Activated CD4-positive, alpha-beta T cell treated with anti-CD3 and anti-CD28 coated beads, Interleukin-2, amount 50 U/mL, for 24 hours (primary cell): ENCODE measurements at places on chromosomes 5 and 9.

DNA sequence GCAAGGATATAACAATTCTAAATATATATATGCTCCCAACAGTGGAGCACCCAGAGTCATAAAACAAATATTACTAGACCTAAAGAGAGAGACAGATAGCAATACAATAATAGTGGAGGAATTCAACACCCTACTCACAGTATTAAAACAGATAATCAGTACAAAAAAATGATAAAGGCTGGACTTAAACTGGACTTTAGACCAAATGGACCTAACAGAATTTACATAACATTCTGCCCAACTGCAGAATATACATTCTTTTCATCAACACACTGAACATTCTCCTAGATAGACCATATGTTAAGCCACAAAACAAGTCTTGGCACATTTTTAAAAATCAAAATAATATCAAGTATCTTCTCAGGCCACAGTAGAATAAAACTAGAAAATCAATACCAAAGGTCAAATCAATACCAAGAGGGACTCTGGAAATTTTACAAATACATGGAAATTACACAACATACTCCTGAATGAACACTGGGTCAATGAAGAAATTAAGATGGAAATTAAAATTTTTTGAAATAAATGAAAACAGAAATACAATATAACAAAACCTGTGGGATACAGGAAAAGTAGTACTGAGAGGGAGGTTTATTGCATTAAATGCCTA lies 100.8 kb downstream of the FBXL17 start:
- DNase-seq = no peak

- no peak for DNase-seq
Measured at GRCh38 chr5:66423484-66423883, 172.7 kb upstream of the MAST4 start.

- no peak for DNase-seq
Measured at GRCh38 chr9:95003689-95004410, 277.4 kb downstream of the AOPEP start.

- peak; percentile 51 for DNase-seq
Measured at GRCh38 chr9:70411121-70411929, 3.1 kb downstream of the KLF9 start.

- DNase-seq = no peak
Measured at GRCh38 chr5:157729858-157730257, 1.4 kb upstream of the THG1L start.

GRCh38 chr5:118984602-118985001 lies 3.7 kb downstream of the DTWD2 start:
- DNase-seq = no peak

DNA sequence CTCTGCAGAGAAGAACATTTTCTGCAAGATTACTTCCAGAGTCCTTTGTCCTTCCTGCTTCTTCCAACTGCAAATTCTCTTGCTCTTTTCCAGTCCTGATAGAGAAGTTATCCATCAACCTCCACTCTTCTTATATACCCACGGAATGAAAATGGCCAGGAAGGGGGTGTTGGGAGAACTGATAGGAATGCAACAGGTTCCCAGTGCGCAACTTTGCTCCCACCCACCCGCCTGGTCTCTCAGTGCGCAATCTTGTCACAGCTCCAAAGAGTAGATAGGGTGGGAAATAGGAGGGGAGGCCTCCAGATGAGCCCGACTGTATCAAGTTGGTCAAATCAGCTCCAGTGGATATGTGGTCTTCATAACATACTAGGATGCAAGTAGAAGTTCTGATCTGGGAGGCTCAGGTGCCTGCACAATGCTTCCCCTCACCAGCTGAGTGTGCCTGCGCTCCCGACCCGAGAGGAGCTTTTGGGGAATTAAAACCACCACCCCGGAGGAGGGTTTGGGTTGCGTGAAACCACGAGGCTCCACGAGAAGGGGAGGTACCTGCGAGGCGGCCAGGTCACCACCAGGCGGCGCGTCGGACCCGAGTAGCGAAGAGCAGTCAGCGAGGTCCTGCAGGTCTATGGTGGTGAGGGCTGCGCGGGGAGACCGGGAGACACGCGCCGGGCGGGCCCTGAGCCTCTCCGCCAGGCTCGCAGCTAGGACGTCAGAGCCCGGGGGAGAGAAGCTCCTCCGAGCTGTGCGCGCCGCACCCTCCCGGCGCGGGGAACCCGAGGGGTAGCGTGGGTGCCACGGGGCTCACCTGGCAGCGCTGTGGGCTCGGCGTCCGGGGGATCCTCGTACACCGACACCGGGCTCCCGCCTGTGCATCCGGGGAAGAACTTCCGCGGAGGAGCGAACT lies 835 bp downstream of the MCIDAS start:
- DNase-seq = no peak

- no peak for DNase-seq
Measured at GRCh38 chr9:91275655-91276054, 86.1 kb downstream of the AUH start.

- DNase-seq = no peak
Measured at GRCh38 chr9:132749306-132749705, 79.0 kb downstream of the GTF3C4 start.

DNA sequence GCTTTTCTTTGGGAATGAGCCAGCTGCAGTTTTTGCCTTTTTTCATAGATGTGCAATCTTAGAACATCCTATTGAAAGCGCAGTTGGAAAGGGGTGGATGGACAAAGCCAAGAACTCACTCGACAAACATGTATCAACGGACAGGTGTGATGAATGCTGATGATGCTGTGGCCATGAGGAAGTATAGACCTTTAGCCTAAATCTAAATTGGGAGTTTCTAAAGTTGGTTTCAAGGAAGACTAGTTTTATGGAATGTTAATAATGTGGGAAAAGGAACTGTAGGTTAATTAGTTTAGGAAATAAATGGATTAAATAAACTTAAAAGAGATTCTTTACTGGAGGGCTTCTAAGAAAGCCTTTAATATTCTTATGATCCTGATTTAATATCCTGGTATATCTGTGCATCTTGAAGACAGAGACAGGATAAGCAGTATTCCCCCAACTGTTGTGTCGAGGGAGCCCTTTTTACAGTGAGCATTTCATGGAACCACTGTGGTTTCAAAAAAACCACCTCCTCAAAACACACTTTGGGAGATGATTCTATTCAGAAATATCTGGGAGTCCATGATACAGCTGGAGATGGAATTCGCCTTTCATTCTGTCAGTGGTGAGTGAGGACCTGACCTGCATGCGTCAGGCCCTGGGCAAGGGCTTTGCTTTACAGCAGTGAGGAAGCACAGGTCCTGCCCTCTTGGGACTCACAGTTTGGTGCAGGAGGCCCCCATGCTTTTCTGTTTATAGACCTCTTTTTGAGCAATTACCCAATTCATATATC lies 82.6 kb downstream of the AOPEP start:
- DNase-seq = no peak

DNA sequence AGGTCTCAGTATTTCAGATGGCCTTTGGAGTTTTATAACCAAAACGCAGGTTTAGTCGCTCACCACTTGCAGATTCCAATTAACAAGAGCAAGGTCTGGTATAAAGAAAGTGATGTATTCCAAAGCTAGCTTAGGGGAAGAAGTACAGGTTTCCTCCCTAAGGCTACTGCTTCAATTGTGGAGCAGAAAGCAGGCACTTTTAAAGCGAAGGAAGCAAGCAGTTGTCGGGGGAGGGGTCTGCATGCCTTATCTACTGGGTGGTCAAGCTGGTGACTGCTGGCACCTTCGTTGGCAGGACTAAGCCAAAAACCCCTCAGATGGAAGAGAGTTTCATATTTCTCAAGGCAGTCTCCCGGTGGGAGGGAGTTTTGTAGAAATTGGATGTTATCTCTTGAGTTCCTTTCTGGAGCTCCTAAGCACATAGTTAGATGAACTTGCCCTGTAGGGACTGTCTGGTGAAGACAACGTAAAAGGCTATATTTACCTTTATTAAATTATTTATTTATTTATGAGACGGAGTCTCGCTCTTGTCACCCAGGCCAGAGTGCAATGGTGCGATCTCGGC lies 1.6 kb upstream of the TMEM245 start:
- DNase-seq = no peak

DNA sequence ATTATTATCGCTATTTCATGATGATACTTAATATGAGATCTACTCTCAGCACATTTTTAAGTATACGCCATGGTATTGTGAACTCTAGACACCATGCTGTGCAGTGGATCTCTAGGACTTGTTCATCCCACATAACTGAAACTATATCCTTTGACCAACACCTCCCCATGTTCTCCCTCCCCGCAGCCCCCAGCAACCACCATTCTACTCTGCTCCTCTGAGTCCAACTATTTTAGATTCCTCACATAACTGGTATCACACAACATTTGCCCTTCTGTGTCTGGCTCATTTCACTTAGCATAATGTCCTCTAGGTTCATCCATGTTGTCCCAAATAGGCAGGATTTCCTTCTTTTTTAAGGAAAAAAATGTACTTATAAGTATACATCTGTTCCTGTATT lies 6.6 kb upstream of the TBC1D2 start:
- no peak for DNase-seq

DNA sequence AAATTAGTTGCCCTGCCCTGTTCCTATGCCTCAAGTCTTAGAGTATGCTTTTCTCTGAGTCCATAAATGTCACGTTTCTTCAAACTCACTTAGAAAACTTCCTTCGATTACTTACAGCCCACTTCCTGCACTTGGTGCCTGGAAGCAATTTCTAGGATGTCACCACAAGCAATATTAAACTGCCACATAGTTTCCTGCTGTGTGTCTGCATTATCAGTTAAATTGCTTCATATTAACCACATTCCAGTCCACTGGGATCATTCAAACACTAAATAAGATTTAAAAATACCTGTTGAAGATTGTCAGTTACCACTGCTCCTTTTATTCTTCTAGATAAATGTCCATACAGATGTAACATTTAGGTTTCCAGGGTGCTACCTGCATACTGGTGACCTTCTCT lies 4.1 kb downstream of the DENND1A start:
- DNase-seq = no peak

DNA sequence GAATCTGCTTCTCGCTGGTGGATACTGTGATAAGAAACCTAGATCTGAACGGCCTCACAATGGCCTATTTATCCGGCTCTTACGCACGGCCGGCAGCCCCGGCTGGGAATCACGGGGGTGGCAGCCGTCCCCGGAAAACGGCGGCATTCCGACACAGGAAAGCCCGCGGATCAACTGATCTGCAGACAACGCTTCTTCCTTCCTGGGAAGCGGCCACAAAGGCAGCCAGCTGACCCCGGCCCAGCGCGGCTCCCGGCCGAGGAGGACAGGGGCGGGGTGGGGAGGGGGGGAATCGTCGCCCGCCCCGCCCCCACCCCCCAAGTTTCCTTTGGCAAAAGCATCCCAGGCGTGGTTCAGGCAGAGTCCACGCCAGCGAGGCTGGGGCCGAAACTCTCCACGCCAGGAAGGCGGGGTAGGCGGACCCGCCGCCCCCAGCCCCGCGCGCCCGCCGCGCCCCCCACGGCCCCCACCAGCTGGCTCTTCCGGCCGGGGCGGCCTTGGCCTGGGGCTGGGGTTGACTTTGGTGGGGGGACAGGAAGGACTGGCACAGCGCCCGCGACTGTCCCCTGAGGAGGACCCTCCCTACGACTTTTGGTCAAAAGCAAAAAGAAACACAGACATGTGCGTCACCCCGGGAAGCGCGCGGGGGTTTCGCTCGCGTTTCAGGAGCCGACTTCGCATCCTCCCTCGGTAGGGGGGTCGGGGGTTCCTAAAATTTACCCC lies 247.7 kb upstream of the ANKRD55 start:
- DNase-seq = no peak

GRCh38 chr5:137611011-137611580 lies 112.0 kb upstream of the SPOCK1 start:
- no peak for DNase-seq

DNA sequence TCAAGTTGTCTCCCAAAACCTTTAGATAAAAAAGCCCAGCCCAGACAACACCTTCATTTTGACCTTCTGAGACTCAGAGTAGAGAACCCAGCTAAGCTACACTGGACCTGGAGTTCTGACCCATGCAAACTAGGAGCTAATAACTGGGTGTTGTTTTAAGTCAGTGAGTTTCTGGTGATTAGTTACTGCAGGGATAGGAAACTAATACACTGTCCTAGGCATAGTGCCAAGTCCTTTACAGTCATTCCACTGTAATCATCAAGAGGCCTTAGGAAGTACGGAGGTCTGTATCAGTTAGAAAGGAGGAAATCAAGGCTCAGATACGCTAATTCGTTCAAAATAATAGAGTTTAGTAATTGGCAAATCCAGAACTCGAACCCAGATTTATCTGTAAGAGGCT lies 197.9 kb downstream of the KCTD16 start:
- DNase-seq = no peak

DNA sequence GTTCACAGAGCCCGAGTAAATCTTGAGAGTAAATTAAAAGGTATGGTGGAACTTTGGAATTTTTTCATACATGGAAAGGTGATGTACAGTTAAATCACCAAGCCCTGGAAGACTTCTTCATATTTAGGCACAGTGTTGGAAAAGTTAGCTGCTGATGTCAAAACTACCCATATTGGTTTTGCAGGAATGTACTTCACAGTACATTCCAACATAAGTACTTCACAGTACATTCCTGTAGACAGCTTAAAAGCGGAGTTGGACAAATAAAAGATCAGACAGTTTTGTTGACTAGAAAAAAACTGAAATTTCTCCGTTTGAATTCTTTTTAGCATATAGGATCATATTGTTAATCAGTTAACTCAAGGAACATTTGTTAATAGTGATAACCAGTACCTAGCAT lies 1.8 kb downstream of the RANBP17 start:
- no peak for DNase-seq

- DNase-seq = no peak
Measured at GRCh38 chr9:394347-395052, 179.8 kb downstream of the DOCK8 start.

DNA sequence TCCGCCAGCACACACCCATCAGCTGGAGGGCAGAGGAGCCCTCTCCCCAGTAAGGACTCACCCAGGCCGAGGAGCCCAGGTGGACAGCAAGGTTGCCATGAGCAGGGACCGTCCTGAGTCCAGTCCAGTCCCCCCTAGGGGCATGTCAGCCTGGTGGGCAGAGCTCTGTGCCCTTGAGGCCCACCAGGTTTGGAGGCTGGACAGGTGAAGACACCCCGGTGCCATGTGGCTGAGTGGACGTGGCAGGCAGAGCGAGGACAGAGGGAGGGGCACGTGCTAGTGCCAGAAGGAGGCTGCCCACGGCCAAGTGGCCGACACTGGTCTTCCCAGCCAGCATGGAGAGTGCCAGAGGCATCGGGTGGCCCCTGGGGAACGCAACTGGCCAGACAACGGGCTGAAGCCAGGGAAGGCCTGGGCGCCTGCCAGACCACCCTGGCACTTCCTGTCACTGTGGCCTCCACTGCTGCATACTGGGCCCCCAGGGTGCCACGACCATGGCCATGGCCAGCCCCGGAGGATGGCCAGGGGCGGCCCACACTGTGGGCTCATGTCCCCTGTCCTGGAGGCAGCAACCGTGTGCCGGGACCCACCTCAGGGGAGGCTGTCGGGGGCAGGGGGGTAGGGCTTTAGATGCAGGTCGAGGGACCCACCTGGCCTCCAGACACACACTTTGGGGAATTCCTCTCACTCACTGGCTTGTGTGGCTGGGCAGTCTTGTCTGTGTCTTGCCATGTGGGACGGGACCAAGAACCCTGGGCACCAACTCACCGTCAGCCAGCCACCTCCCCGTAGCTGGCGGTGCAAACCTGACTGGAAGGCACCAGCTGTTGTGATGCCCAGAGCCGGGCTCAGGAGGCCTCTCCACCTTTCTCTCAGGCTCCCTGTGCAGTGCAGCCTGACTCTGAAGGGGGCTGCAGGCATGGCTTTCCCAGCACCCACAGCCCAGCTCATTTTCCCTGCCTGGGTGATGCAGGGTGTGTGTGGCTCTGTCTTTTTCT lies 42.3 kb upstream of the LPCAT1 start:
- DNase-seq = no peak
